ENCODE measurements at places on chromosomes 1 and 21.

DNA sequence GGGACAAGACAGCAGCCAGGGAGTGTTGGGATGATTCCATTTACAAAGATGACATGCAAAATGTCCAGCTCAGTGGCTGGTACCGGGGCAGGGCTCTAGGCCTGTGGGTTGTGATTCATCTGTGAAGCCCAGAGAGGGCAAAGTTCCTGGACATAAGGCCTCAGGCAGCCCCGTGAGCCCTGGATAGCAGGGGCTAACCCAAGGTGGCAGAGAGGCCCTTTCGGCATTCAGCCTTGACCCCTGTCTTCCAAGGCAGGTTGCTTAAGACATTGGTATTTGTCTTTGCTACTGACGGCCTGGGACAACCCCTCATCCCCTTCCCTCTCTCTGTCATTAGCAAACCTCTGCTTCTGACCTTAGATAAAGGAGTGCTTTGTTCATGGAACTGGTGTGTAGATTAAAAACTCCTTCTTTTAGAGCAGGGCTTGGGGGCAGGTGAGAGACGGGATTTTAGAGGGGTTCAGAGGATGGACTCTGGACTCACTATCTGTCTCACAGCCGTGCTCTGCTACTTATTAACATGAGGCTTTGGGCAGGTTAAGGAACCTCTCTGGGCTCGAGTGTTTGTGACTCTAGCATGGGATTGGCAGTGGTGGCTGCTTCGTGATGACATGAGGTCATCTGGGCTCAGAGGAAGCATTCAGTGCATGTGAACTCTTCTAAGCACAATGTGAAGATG, 36.3 kb downstream of the TMEM51 start:
- no peak for DNase-seq

DNA sequence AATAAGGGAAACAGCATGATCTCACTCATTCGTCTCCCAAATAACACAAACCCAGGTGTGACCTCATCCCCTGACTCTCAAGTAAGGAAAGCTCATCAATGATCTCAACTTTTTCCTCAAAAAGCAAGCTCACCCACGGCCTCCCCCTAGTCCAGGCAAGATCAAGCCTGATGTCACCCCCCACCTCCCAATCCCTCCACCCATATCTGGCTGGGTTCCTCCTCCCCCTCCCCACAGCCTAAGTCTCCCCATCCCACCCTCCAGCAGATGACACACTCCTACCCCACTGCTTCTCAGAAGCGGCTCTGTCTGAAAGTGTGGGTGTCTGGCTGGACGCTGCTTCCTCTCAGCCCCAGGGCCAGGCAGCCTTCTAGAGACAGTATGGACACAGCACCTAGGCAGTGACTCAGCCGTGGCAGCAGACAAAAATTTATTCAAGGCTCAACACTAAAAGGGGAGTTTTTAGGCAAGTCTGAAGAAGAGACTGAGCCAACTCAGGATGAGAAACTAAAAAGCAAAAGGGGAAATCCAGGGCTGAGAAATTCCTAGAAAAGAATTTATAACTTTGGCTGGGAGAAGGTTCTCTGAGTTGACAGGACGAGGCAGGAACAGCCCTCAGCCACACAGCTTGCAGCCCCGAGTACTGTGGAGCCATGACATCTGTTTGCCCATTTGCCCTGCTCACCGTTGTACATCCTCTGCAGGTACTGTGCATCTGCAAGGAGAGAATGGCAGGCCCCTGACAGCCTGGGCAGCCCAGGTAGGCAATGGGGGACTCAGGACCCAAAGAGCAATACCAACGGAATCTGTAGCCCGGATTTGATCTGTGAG, 81.6 kb upstream of the LRRC8D start:
- DNase-seq = no peak

GRCh38 chr21:37627561-37627960, 261.0 kb downstream of the DYRK1A start:
- DNase-seq = no peak

GRCh38 chr1:247165674-247166073, 6.1 kb downstream of the ZNF124 start:
- no peak for DNase-seq

GRCh38 chr21:31446226-31446855, 102.3 kb upstream of the TIAM1 start:
- no peak for DNase-seq

GRCh38 chr1:47792779-47793178, 204.4 kb downstream of the TRABD2B start:
- no peak for DNase-seq

GRCh38 chr1:30892671-30893073, 15.9 kb downstream of the SDC3 start:
- no peak for DNase-seq

GRCh38 chr1:178918955-178919354, 48.1 kb upstream of the ANGPTL1 start:
- DNase-seq = no peak

- peak; percentile 18 for DNase-seq
These were observed 21.5 kb downstream of the EPHB2 start for GRCh38 chr1:22731924-22732720.

GRCh38 chr1:19024532-19024931, 68.1 kb upstream of the IFFO2 start:
- no peak for DNase-seq

DNA sequence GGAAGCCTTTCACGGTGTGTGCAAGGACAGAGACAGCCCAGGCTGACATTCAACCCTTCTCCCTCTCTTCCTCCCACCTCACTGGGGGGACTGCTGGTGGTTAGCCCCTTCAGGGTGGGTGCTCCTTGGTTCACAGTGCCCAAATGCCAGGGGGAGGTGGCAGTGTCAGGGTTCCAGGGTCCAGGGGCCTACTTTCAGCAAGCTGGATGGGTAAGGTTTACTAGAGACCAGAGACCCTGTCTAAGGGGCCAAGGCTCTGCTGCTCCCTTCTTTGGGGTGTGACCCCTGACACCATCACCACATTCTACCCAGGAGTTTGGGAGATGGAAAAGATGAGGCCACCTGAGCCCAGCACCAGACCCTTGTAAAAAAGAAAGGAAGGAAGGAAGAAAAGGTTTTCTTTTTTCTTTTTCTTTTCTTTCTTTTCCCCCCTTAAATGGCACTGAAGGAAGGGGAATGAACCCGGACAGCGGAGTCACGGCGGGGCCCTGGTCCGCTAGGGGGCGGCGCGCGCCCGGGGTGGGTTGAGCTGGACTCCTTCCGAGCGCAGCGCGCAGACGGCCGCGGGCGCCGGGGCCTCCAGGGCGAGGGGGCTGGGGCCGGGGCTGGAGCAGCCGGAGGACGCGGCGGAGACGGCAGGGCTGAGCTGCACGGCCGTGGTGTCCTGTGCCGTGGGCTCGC, 18.8 kb downstream of the KNCN start:
- peak; percentile 38 for DNase-seq

GRCh38 chr1:86872086-86872485, 41.8 kb downstream of the SELENOF start:
- peak; percentile 53 for DNase-seq

GRCh38 chr1:246782120-246782900, 58.1 kb downstream of the SCCPDH start:
- DNase-seq = peak; percentile 74

- no peak for DNase-seq
These were observed 108.2 kb downstream of the GALNT2 start for GRCh38 chr1:230175163-230175747.

GRCh38 chr1:29426701-29427279, 190.5 kb downstream of the PTPRU start:
- DNase-seq = no peak
